ENCODE measurements at places on chromosomes 3 and 15. TPM values are rescaled to one million over a fixed set of nuclear protein-coding genes. Genes with fewer than 3 reads are reported as not detected.

The TMEM41A gene
- 15.9 TPM for total RNA-seq

The EPB42 gene
- total RNA-seq = not detected

The NXPE3 gene
- total RNA-seq = 11.5 TPM

The ACTC1 gene
- total RNA-seq = not detected

The PPARG gene
- total RNA-seq = 6.0 TPM

The THAP10 gene
- 3.9 TPM for total RNA-seq

The CEP19 gene
- total RNA-seq = 2.1 TPM

The SAMMSON gene
- not detected for total RNA-seq

The NR2F2 gene
- total RNA-seq = 24.8 TPM

The SSUH2 gene
- not detected for total RNA-seq

The ATP1B3 gene
- total RNA-seq = 176 TPM

The ALDH1A2 gene
- 2.3 TPM for total RNA-seq
